ENCODE measurements at places on chromosomes 7 and 10. TPM values are rescaled to one million over a fixed set of nuclear protein-coding genes. Genes with fewer than 3 reads are reported as not detected.

GRCh38 chr10:77501846-77502261 is 135.8 kb downstream of the KCNMA1 start:
- DNase-seq, result no peak
- H3K36me3 ChIP-seq, result no peaks in the 10 kb centered on the region
- H3K27ac ChIP-seq, result no peak overlapping the region
- no peaks in the 10 kb centered on the region for H3K4me1 ChIP-seq
- H3K27me3 ChIP-seq, result no peaks in the 10 kb centered on the region
- no peak overlapping the region for H3K4me3 ChIP-seq

GRCh38 chr7:75734586-75735458 is 3.9 kb downstream of the HIP1 start:
- no peaks in the 10 kb centered on the region for H3K36me3 ChIP-seq
- no peak overlapping the region for H3K27ac ChIP-seq
- H3K27me3 ChIP-seq, result no peaks in the 10 kb centered on the region
- DNase-seq, result no peak

GRCh38 chr10:103676058-103676785 is 179.2 kb downstream of the SH3PXD2A start:
- H3K36me3 ChIP-seq, result no peaks in the 10 kb centered on the region
- H3K4me3 ChIP-seq, result no peak overlapping the region
- no peaks in the 10 kb centered on the region for H3K27me3 ChIP-seq
- peaks cover 27% of the 10 kb centered on the region for H3K4me1 ChIP-seq
- H3K27ac ChIP-seq, result no peak overlapping the region
- DNase-seq, result no peak

DNA sequence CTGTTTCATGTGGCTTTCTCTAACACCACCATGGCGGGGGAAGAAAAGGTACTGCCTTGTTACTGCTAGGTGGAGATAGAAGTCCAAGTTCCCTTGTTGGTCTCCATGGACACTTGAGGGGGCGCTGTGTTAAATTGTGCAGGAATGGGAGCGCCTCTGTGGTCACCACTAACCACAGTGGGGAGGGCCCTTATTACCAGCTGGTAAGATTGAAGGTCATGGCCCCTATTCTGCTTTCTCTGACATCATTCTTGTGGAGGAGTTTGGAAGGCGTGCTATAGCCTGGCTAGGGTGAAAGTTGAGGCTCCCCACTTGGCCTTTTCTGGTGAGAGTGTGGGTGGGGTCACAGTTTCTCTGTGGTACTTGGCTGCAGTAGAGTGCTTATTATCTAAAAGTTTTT is 14.9 kb upstream of the MXI1 start:
- H3K4me3 ChIP-seq, result no peak overlapping the region
- no peaks in the 10 kb centered on the region for H3K4me1 ChIP-seq
- peaks cover 25% of the 10 kb centered on the region for H3K27me3 ChIP-seq
- DNase-seq, result no peak
- no peak overlapping the region for H3K27ac ChIP-seq

SCART1 gene
- total RNA-seq, result 5.9 TPM

MSS51 gene
- 3.8 TPM for total RNA-seq

ANTXRL gene
- 0.69 TPM for total RNA-seq

FGL2 gene
- 2.5 TPM for total RNA-seq

All from T-cell (primary cell).